ENCODE measurements at places on chromosomes 3 and 15.

DNA sequence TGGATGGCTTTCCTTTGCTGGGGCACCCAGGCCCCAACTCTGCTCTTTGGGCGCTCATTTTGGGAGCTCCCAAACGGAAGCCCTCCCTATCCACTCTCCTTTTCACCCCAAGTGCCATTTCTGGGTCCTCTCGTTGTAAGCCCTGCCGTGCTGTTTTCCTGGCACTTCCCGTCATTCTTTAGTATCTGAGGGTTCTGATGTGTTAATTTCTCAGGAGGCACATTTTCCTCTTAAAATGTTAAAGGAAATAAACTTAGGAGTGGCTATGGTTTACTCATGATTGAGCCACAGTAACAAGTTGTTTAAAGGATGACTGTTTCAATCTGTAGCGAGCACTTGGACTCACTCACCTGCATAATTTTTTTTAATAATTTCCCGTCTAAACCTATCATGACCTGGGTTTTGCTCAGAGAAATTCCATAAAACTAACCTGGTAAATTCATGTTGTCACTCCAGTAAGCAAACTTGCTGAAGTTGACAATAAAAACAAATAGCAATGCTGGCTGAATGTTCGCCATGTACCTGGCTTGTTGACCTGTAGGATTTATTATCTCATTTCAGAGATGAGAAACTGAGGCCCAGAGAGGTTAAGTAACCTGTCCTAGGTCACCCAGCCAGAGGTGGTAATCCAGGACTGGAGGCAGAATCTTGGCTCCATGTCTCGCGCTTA lies 10.6 kb downstream of the ALDH1A3 start:
- no peak for DNase-seq

DNA sequence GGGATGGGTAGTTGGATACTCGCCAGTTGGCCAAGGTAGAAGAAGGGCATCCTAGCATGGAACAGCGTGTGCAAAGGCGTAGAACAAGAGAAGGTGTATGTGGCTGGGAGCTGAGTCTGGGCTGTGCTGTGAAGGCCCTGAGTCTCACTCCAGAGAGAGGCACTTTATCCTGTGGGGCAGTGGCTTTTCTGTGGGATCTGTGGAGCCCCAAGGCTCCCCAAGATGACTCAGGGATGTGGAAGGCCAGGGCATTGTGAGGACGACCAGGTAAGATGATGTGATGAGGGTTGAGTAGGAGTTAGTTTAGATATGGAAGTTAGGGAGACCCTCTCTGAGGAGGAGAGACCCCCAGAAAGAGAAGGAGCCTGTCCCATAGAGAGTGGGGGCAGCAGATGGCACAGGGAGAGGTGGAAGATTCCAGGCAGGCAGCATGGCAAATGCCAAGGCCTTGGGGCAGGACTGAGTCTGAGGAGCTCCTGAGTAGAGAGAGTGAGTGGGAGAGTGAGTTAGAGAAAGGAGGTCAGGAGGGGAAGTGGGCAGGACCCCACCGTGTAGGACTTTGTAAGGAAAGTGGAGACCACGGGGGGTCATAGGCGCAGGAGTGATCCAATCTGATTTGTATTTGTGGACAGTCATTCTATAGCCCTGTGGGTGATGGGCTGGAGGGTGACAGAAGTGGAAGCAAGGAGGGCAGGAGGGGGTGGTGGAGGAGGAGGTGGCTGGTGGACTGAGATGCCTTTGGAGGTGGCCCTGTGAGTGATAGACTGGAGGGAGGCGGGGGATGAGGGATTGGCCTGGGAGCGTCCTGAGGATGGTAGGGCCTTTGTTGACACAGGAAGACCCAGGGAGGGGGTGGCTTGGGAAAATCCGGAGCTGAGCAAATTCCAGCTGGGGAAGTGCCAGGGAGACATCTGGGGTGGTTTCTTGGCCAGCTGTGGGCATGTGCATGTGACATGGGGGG lies 50.3 kb downstream of the FBLN2 start:
- no peak for DNase-seq

DNA sequence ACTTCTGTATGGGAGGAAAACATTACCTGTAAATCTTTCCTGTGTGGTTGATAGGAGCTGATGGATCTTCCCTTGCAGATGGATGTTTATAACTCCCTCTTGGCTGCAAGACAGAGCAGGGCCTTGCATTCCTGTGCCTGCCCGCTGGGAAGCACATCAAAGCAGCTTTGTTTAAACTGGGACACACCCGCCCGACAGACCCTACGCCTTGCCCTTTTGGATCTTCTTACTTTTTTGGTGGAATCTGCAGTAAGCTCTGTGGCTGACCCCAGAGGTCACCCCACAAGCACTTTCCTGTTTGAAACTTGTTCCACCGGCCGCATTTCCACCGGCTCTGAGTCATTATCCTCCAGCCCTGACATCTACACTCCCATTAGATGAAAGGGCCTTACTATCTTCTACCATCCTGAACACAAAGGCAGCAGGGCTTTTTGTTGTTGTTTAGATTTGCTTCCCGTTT lies 244.1 kb upstream of the STT3B start:
- DNase-seq: no peak

GRCh38 chr15:68209735-68210408 lies 4.7 kb upstream of the CALML4 start:
- DNase-seq: no peak

GRCh38 chr3:15330031-15330596 lies 2.3 kb downstream of the SH3BP5 start:
- DNase-seq: no peak

DNA sequence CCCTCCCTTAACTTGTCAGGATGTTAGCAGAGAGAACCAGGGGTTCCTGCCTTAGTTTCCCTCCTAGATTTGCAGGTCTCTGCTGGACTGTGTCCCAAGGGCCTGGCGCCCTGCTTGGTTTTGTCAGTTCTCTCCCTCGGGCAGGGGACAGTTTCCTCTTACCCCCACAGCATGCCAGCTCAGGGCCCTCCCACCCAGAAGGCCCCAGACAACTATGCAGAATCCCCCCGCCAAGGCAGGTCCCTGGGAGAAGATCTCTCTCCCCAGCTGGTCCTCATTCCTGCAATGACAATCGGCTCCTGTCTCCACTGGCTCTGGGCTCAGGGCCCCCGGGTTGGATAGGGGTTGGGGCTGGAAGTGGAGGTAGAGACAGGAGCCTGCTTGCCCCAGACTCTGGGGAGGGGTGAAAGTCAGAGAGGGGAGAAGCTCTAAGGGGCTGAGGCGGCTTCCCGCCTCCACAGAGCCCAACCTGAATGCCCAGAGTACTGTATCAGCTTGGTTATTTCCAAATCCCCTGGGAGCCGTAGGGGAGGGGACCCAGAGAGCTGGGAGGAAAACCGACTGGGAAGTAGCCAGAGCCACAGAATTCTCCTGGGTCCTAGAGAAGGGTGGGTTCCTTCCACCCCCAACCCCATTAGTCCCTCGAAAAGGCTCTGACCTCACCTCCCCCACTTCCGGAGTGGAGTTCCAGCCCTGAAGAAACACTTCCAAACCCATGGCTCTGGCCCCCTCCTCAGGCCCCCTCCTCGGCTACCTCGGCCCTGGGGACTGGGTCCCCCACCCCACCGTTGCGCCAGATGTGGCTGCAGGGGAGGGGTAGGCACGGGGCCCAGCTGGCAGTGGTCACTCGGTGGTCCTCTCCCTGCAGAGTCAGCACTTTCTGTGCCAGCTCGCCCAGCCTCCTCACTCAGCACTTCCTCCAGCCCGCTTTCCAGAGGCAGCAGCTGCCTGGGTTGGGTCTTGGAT lies 3.8 kb upstream of the LOXL1 start:
- DNase-seq: no peak

DNA sequence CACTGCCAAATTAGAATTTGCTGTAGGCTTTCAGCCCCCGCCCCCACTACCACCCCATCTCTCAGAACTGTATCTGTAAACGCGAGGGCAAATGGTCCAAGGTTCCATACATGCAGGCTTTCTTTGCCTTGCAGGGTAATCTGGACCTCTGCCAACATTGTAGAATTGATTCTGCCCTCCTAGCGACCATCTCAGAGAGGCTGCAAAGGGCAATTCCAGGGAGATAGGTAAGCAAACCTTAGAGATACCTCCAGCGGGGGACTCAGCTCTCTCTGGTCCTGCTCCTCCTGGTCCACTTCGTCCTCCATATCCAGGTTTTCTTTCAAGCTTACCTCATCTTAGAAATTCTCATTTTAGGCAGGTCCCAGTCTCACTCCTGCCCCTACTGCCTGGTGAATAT lies 64.4 kb downstream of the SLMAP start:
- no peak for DNase-seq

- DNase-seq: no peak
Observed at GRCh38 chr3:187369089-187369447, 883 bp downstream of the RTP4 start.

DNA sequence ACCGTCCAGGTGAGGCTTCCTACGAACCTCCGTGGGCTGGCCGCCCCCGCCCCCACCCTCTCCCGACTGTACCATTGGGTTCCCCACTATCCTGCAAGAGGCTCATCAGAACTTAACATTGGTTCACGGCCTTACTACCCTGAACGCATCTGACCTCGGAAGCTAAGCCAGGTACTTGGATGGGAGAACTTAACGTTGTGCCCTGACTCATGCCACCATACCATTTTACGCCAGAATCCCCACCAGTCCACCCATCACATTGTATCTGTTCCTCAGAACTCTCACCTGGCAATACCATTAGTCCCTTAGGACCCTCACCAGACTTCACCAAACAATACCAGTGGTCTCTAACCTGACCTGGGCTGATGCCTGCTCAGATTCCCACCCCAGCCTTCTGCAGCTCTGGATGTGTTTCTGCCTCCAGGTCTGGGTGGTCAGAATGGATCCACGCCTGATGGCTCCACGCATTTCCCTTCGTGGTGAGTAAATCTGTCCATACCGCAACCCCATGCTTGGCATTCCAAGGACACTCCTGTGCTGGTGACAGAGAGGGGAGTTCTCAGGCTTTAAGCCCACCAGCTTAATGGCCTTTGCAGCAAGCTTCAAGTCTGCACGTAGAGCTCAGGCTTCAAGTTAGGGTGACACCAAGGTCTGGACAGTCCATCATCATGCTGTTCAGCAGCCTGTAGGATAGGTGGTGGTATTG lies 562 bp downstream of the TCTA start:
- no peak for DNase-seq

- DNase-seq: no peak
Observed at GRCh38 chr3:40653001-40653400, 128.2 kb downstream of the ZNF621 start.

DNA sequence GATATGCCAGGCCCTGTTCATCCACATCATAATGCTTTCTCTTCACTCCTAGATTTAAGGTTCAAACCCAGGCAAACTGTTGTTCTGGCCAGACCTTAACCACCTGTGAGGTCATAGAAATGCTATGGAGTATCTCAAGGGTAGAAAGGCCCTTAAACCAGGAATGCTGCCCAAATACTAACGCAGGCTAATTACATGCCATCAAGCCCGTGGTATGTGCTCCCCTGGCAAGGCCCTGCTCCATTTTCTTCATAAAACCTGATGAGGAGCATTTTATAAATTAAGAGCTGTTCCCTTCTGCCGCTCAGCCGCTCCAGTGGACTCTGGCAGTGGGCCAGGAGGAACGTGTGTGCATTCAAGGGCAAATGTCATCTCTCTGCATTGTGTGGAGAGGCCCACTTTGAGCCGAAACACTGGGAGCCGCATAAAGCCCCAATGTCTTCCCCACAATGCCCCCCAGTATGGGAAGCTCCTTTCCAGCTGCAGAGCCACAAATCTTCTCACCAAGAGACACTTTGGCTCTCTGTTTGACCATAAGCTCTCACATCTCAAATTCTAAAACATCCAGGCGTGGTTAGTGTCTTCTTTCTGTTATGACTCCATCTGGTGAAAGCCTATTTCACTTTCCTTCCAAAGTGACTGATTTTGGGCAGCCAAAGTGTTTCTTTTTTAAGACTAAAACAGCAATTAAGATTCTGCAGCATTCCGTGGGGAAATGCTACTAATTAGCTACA lies 210.8 kb upstream of the NR2E3 start:
- no peak for DNase-seq

DNA sequence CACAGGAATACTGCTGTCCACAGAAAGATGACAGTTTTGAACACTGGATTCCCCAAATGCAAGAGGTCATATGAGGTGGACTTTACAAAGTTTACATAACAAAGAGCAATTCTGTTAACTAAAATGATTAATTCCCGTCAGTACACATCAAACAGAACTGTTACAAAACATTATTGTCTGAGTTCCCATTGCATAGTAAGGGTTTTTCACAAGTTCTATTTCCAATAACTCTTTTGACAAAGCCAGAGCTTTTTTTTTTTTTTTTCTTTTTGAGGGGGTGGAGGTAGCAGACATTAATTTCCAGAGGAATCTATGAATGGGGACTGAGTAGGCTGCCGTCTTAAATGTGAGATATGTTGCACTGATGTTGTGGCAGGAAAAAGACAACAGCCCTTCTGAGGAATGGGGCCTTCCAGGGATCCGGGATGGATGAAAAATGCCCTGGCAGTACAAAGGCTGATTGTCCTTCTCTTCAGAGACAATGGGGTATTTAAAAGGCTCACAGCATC lies 178.1 kb upstream of the KBTBD8 start:
- no peak for DNase-seq

DNA sequence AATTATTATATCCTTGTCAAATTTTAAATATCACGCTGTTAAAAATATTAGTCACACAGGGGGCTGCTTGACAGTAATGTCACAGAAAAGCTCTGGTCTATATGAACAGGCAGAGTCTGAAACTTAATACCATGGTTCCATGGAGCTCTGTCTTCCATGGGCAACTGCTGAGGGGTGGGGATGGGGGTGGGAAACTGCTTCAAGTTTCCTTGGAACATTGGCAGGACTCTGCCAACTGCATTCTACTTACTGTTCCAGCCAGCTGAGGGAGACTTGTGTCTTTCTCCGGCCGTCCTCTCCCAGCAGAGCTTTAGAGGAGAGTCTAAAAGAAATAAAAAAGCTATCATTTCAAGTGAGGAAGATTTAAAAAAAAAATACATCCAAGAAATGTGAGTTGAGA lies 348.7 kb downstream of the ZIC1 start:
- DNase-seq: no peak

GRCh38 chr3:144433006-144433405 lies 461.4 kb downstream of the DIPK2A start:
- no peak for DNase-seq

- DNase-seq: no peak
Observed at GRCh38 chr3:33919312-33920120, 121.1 kb downstream of the PDCD6IP start.

Data from stimulated activated CD8-positive, alpha-beta memory T cell treated with anti-CD3 and anti-CD28 coated beads, Interleukin-7, amount 100 ng/mL, for 1 hour (primary cell).